ENCODE measurements at places on chromosomes 7 and 10. TPM values are rescaled to one million over a fixed set of nuclear protein-coding genes. Genes with fewer than 3 reads are reported as not detected.

MRPS33 gene
- 24.3 TPM for total RNA-seq

COBL gene
- total RNA-seq: not detected

MPP7 gene
- total RNA-seq: 32.5 TPM

HOXA7 gene
- not detected for total RNA-seq

TRIM50 gene
- 0.17 TPM for total RNA-seq

- no peak for DNase-seq
These were observed 121.3 kb upstream of the HABP2 start for GRCh38 chr10:113431398-113432160.

- no peak for DNase-seq
These were observed 14.1 kb upstream of the CCSER2 start for GRCh38 chr10:84314275-84314674.

- DNase-seq: no peak
These were observed 271.5 kb upstream of the TAC1 start for GRCh38 chr7:97460433-97460832.

DNA sequence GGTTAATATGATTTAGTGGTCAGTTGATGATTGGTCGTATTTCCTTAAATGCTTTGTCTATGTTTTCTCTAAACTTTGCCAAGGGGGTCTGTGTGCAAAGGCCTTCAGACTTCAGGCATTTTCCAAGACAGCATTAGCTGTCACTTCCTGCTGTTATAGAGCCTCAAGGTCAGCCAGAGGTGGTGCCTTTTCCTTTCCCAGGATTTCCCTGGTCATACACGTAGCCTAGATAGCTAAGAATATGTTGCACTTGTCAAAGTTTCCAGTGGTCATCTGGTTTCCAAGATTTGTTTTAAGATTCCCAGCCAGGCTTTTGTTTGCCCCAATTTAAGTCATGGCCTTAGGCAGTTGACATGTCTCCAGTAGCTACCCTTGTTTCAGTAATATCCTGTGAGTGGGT lies 133.2 kb upstream of the IGFBP3 start:
- DNase-seq: no peak

GRCh38 chr10:98627711-98628110 lies 181.0 kb upstream of the HPS1 start:
- no peak for DNase-seq

- DNase-seq: no peak
These were observed 38.6 kb downstream of the STEAP4 start for GRCh38 chr7:88268051-88268450.

DNA sequence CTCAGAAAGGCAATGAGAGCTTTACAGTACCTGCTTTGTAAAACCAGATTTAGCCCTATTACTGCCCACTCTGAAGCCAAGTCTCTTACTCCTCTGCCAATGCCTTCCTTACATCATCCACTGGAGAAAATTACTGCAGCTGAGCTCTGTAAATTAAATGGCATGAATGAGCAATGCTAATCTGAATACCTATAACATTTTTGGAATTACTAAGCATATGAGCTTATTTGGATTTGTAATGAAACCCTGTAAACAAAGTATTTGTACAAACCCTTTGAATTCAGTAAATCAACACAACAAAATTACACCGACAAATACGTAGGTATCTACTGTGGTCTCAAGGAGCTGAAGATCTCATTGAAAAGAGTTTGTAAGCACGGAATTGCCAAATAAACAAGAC lies 12.1 kb upstream of the CCNY start:
- no peak for DNase-seq

DNA sequence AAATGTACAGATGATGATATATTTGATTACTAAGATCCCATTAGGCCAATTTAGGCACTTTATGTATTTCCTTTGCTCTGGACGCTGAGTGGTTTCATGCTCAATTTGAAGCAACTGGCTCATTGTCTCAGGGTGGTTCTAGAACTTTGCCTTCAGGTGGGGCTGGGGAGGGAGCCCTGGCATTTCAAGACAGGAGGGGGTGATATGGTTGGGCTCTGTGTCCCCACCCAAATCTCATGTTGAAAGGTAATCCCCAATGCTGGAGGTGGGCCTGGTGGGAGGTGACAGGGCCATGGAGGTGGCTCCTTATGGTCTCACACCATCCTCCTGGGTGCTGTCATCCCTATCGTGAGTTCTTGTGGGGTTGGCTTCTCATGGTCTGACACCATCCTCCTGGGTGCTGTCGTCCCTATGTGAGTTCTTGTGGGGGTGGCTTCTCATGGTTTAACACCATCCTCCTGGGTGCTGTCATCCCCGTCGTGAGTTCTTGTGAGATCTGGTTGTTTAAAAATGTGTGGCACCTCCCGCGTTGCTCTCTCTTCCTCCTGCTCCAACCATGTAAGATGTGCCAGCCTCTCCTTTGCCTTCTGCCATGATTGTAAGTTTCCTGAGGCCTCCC lies 151.5 kb upstream of the KLF6 start:
- no peak for DNase-seq

GRCh38 chr7:156780724-156781455 lies 112.1 kb downstream of the LMBR1 start:
- DNase-seq: no peak
